ENCODE measurements at places on chromosomes 3 and 15.
A peak's percentile ranks its signal among the peaks of the same experiment; 100 is the strongest.

DNA sequence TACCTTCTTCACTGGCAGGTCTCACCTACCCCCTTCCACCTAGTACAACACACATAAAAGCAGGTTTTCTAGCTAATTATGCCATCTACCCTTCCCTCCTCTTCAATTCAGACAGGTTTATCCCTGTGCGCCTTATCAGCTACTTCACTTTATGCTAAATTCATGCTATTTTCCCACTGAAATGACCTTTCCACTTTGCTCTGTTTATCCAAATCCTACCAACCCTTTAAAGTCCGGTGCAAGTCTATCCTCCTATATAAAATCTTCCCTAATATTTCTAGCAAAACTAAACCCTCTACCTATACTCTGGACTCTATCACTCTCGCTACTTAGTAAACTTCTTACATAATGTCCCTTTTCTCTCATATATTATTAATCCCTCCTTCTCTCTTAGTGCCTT is 6.0 kb downstream of the USF3 start:
- DNase-seq: no peak

DNA sequence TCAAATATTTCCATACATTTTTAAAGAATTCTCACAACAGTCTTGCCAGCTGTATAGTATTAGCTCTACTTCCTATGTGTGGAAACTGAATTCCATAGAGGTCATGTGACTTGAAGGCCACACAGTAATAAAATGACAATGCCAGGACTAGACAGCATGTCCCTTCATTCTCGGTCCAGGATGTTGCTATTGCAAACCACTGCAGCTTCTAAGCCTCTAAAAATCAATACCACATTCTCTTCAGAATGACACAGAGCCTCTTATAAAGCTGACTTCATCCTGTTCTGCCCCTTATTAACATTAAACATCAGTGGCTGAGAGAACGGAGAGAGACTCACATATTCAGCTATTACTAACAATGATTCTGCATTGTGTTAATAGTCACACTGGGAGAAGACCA is 240.3 kb upstream of the PEX5L start:
- DNase-seq: no peak

DNA sequence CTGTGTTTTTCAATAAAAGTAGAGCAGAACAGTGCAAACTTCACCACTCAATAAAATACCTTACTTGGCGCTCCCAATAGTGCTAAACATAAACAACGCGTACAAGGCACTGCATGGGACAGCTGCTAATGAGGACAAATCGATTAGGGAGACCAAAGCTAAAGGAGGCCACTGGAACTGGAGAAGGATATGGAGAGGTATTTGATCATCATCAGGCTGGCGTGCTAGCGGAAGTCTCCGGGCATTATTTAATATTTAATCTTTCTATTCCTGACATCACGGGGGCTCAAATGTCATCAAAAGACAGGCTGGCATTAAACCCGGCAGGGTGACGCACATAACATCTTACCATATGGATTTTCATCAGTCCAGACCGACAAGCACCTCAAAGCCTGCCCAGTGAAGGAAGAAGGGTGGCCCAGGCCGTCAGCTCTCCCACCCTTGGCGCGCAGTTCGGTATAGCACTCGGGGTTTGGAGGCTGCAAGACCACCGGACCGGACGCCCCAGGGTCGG is 604 bp downstream of the CCPG1 start:
- peak; percentile 33 for DNase-seq

- no peak for DNase-seq
Measured at GRCh38 chr15:60639502-60639901, 160.6 kb upstream of the ICE2 start.

DNA sequence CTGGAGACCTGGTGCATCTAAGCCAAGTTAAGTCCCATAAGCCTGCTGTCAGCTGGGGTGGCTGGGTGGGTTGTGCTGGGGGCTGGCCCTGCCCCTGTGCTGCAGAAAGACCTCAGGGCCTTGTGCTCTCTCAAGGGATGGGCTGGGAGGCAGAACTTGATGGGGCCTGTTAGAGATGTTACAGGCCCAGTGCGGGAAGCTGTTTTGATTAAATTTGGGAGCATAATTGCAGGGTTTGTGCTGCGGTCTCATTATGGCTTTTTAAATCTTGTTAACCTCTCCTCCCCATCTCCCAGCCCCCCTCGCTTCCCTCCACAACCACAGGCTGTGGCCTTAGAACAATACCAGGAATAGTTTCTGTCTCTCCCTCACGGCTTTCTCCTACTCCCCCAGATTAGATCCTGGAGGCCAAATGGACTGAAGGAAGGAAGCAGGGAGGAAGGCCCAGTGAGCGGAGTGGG is 87.6 kb upstream of the TLE3 start:
- DNase-seq: no peak

- no peak for DNase-seq
Measured at GRCh38 chr3:464255-464654, 267.7 kb downstream of the CHL1 start.

DNA sequence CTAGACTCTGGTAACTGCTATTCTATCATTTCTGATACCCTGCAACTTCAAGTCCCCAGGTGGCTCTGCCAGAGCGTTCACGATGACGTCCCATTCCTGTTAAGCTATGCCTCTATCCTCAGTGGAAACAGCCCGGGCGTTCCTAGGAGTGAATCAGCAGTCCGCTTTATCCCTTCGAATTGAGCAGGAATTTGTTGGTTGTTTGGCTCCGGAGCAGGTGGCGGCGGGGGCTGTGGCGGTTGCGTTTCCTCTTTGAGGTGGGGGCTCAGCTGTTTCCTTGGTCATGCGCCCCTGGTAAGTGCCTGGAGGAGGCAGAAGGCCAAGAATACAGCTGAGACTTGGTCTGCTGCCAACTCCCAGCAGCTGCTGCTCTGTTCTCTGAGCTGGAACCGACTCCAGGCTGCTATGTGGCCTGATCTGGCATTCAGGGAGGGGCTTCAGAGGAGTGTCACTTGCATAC is 25.2 kb downstream of the ARPP21 start:
- DNase-seq: peak; percentile 81

DNA sequence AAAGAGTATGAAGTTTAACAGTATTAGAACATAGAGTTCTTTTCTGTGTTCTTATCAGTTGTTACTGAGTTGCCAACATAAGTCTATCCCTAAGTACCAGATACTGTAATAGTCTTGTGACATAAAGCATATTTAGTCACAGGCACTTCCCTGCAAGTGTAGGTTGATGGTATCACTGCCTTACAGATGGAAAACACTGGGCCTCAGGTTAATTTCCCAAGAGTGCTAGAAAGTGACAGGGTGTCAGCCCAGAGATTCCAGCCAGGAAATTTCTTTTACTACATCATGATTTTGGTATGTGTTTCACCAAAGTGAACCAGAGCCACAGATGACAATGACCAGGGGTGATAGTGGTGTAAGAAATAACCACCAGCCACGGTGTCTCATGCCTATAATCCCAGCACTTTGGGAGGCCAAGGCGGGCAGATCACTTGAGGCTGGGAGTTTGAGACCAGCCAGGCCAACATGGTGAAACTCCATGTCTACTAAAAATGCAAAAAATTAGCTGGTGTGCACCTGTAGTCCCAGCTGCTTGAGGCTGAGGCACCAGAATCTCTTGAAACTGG is 3.2 kb downstream of the EIF1B start:
- DNase-seq: no peak

DNA sequence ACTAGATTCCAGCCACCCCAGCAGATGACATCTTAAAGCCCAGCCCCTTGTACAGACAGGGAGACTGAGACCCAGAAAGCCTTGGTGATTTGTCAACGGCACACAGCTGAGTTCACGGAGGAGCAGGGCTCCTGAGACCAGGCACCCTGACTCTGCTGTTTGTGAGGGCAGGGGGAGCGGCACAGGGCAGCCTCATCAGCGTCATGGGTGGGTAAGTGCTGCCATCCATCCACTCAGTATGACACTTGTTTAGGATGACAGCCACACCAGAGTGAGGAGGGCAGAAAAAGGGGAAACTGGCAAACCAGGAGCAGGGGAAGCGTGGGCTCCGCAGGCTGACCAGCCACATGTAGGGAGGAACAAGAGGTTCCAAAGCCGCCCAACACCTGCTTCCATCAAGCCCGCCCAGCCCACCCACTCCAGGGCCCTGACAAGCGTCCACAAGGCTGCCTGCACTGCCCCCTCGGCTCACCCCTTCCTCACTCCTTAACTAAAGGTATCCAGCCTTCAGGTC is 19.9 kb downstream of the RBPMS2 start:
- no peak for DNase-seq

GRCh38 chr3:2978977-2979732 is 131.0 kb downstream of the IL5RA start:
- DNase-seq: no peak

DNA sequence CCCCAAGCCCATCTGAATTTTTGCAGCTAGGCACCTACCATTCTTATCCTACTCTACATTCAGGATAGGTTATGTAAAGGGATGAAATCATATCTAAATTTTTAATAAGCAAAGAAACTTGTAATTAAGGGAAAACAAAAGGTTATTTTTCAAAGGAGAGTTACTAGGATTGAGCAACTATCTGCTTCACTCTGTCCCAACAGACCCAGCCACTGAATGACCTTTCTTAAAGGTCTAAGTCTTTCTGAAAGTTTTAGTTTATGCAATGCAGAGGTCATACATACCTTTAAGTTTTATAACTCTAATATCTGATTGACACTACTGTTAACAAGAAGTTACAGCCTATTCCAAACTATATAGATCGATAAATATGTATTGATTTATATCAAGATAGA is 209.2 kb upstream of the CTNNB1 start:
- DNase-seq: no peak

GRCh38 chr3:186464424-186465093 is 79.6 kb downstream of the CRYGS start:
- DNase-seq: no peak

GRCh38 chr15:35705030-35705883 is 159.3 kb upstream of the DPH6 start:
- no peak for DNase-seq

DNA sequence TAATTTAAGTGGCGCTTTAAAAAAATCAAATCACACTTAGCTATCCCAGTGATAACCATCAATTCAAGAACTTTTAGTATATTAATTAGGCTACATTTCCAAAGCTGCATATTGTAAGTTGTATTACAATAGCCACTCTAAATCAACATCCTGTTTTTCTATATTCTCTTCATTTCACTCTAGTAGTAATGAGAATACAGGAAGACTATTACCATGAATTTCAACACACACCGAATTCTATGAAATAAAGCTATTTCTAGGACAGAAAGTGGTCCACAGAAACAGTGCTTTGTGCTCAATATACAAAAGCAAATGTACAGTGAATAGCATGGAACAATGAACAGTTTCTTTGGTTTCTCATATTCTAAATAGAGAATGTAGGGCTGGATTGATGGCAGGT is 24.6 kb downstream of the TRAT1 start:
- no peak for DNase-seq

- no peak for DNase-seq
Measured at GRCh38 chr3:4754180-4755086, 224.8 kb upstream of the BHLHE40 start.

DNA sequence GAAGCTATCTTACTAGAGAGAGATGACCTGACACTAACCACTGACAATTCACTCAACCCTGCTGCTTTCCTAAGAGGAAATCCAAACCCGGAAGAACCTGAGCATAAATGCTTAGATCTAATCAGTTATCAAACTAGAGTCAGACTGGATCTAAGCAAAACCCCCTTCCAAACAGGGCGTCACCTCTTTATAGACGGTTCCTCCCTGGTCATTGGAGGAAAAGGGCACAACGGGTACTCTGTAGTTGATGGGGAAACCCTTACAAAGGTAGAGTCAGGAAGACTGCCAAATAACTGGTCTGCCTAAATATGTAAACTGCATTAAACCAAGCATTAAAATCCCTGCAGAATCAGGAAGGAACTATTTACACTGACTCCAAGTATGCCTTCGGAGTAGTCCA is 41.3 kb upstream of the FSTL1 start:
- DNase-seq: no peak

DNA sequence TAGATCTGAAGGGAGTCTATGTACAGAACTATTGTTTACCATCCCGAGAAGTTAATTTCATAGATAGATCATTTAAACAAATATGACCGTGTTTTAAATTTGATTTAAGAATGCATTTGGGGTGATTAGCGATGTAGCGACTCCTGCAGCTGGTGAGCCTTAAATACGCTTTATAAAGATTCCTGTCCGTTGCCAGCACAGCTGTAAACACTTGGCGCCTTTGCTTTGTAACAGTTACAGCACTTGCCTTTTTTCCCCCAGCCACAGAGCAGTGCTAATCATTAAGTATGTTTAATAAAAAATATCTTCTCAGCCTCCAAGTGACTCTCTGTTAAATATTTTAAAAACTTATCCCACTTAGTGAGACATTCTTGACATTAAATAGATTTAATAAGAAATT is 333.8 kb downstream of the FEZF2 start:
- DNase-seq: no peak

- DNase-seq: no peak
Measured at GRCh38 chr15:52196891-52197290, 5.7 kb upstream of the GNB5 start.

GRCh38 chr3:72043204-72044133 is 258.5 kb upstream of the PROK2 start:
- DNase-seq: no peak

GRCh38 chr3:181568693-181569092 is 143.0 kb upstream of the SOX2 start:
- DNase-seq: no peak

- no peak for DNase-seq
Measured at GRCh38 chr15:48090115-48090514, 30.7 kb upstream of the SLC24A5 start.

DNA sequence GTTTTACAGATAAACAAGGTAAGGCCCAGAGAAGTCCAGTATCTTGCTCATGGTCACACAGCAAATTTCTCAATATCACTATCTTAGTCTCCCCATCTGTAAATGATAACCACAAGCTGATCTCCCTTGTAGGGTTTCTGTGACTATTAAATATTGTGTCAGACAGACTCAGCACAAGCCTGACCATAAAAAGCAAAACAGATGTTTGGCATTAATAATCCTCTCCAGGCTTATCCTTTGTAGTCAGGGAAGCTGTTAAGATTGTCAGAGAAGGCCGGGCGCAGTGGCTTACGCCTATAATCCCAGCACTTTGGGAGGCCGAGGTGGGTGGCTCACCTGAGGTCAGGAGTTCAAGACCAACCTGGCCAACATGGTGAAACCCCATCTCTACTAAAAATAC is 173.2 kb upstream of the PRICKLE2 start:
- DNase-seq: no peak

- no peak for DNase-seq
Measured at GRCh38 chr3:149023951-149024350, 32.6 kb downstream of the GYG1 start.
